CD8-positive, alpha-beta memory T cell (primary cell): ENCODE measurements at places on chromosomes 13 and 19. TPM values are rescaled to one million over a fixed set of nuclear protein-coding genes. Genes with fewer than 3 reads are reported as not detected.

DNA sequence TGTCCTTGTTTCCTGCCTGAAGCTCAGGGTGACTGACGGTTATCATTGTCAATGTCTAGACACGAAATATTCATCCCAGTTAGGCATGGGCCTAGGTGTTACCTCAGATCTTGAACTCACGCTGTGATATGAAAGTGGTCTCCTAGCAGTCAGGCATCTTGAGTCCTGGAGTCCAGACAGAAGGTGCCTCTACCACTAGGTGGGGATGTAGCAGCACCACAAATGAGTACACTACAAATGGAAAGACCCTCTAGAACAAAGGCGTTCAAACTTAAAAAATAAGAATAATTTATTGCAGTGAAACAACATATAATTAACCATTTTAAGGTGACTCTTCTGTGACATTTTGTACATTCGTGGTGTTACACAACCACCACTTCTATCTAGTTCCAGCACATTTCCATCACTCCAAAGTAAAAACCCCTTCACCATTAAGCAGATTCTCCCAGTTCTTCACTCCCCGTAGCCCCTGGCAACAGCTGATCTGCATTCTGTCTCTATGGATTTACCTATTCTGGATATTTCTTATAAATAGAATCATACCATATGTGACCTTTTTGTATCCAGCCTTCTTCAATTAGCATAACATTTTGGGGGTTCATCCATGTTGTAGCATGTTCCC, 11.9 kb upstream of the FRY start:
- no peak for DNase-seq

- no peak for DNase-seq
Measured at GRCh38 chr19:391726-392374, 17.1 kb downstream of the C2CD4C start.

DNA sequence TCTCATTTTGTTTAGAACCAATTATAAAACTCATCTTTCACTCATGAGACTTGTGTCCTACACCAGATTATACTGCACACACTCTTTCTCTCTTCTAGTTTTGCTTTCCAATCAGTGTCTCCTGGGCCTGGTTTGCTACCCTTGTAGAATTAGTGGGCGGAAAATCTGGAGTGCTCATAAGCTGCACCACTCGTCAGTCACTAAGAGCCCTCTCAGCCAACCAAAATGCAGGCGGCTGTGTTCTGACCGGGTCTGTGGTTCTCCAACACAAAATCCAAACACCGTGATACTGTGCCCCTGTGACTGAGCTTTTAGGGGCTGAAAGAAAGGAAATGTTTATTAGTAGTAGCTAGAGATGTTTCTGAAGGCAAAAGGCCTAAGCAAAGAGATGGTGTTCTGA, 83.7 kb upstream of the OBI1 start:
- no peak for DNase-seq

- DNase-seq, result no peak
Measured at GRCh38 chr13:34358811-34359513, 541.0 kb downstream of the RFC3 start.

GRCh38 chr13:27524981-27525975, 74.9 kb upstream of the MTIF3 start:
- DNase-seq, result no peak

DNA sequence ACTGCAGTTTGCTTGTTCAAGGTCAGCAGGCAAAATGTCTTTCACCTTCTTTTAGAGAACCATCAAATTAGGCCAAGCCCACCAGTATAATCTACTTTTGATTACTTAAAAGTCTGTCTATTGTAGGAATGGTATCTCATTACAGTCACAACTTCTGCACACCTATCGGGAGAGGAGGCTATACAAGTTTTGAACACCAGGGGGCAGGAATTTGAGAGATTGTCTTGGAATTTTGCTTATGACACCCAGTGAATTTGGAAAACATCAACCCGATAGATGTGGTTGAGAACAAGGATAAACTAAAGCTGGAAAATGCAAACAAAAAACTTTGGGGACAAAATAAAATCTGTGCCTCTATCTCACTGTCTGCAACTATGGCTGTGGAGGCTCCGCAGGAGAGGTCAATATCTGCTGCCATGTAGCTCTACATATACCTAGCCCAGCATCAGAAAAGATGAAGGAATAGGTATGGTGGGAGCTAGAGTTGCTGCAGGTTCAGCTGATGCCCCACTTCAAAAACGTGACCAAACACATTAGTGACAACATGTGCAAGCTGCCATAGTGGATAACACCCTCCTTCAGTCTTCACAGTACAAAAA, 1299.2 kb upstream of the SPRY2 start:
- no peak for DNase-seq

GRCh38 chr19:47471733-47472457, at the start of gene SLC8A2:
Gene SLC8A2, minus strand, starts transcription at chr19:47471893. Its CDS starts 5,490 bp downstream, at chr19:47466403.
- DNase-seq, result peak; percentile 65

DNA sequence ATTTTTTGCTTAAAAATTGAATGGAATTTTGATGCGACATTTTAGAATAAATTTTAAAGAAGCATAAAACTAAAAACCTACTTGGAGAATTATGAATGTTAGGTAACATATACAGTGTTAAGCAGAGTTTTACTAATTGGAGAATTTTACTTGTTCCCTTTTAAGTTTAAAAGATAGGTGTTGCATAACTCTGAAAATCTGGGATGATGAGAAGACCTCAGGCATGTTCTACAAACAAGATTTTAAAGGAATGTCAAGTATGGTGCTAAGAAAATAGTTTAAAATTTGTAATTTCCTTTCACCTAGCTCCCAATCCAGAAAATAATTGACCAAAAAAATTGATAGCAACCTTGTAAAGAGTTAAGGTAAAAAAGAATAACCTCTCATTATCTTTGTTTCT, 135.8 kb downstream of the RFC3 start:
- DNase-seq, result no peak

GRCh38 chr19:19203012-19203856, at the start of gene NR2C2AP:
Gene NR2C2AP, minus strand, starts transcription at chr19:19203414. Its CDS starts 354 bp downstream, at chr19:19203060.
- DNase-seq, result peak; percentile 88

GRCh38 chr19:11699931-11700794, 38.6 kb downstream of the ZNF823 start:
- peak; percentile 6 for DNase-seq

DNA sequence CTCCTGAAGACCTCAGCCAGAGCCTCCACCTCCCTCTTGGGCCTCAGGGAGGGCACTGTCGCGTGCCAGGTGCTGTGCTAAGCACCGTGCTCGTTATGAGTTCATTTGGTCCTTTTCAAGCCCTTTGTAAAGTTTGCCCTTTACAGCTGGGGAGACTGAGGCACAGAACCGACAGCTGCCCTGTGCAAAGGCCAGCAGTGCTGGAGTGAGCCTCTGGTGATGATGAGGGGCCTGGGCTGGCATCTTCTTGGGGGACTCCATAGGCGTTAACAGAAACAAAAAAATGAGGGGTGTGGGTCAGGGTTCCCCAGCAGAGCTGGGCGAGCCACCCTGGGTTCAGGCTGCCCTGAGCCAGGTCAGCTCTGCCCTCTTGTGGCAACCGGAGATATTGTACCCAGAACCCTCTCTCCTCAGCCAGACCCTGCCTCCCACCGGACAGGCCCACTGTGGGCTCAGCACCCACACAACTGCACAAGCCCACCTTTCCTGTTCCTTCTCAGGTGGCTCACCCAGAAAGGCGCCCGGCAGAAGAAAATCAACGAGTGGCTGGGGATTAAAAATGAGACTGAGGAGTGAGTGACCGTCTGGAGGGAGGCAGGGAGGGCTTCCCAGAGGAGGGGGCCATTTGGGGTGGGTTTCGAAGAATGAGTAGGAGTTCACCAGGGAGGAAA, 5.5 kb upstream of the IFI30 start:
- DNase-seq, result peak; percentile 37

- DNase-seq, result no peak
Measured at GRCh38 chr13:44474122-44474910, 100.7 kb downstream of the SERP2 start.

DNA sequence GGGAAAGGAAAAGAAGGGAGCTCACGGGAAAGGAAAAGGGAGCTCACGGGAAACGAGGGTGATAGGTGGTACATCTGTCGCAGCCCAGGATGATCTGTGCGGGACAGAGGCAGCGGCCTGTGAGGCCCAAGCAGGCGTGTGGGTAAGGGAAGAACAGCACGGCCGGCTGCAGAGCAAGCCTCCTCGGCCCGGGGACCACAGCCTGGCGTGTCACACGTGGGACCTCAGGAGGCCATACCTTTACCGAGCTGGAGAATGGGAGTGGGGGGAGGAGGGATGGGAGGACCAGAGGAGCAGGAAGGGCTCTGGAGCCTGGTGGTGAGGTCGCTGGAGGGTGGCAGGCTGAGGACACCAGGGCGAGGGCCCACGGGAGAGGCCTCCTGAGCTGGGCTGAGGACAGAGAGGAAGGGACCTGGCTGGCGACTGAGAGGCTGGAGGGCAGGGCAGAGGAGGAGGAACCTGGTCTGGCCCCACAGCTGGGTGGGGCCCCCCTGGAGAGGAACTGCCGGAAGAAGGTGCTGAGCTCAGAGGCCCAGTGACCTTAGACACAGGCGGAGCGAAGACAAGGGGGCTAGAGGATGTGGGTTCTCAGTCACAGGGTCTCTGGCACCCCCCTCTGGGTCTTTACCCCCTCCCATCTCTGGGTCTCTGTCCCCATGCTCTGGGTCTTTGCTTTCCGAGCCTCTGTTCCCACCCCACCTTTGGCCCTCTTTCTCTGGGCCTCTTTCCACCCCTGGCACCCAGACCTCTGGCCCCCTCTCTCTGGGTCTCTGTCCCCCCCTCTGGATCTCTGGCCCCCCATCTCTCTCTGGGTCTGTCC, 2.9 kb upstream of the FTL start:
- peak; percentile 47 for DNase-seq

The MYO1F gene
- 81.3 TPM for total RNA-seq

The ZNF682 gene
- total RNA-seq, result 9.6 TPM

The BEST2 gene
- not detected for total RNA-seq

The FAM83E gene
- total RNA-seq, result 3.7 TPM
